Stimulated activated CD4-positive, alpha-beta T cell treated with anti-CD3 and anti-CD28 coated beads, Interleukin-1b, Interleukin-23, amount 100 ng/mL, for 1 hour (primary cell): ENCODE measurements at places on chromosomes 1 and 21.

DNA sequence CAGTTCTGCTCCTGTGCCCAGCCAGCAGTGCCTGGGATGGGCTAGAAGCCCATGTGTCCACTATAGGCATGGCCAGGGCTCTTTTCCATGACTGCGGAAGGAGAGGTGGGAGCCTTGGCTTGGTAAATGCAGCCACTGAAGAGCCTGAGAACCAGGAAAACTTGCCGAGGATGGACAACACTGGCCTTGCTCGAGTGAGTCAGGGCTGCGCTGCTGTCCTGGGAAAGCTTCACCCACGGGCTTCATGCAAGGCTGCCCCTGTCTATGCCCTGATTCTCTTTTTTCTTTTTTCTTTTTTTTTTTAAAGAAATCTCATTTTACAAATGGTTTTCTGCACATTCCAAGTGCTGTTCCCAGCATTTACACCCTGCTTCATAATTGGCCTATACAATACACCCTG lies 156.5 kb downstream of the CAMTA1 start:
- no peak for DNase-seq

- DNase-seq = no peak
These were observed 54.7 kb downstream of the UMODL1 start for GRCh38 chr21:42125571-42126544.

DNA sequence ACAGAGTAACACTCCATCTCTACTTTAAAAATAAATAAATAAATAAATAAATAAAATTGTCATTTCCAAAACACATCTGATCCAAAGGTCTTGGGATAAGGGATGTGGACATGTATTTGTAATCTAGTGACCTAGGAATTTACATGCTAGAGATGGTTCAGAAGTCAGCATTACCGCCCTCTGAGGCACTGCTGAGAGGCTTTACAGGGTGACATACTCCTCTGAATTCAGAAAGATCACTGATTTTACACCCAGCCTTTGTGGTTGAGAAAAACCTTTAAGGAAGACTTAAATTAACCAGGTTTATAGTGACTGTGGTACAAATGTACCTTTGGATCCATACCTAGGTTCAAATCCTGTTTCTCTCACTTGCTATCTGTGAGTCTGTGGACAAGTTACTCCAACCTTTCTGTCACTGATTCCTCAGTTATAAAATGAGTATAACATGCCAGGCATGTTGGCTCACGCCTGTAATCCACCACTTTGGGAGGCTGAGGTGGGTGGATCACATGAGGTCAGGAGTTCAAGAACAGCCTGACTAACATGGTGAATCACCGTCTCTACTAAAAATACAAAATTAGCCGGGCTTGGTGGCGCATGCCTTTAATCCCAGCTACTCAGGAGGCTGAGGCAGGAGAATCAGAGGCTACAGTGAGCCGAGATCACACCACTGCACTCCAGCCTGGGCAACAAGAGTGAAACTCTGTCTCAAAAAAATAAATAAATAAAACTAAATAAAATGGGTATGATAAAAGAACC lies 20.1 kb downstream of the OSBPL9 start:
- no peak for DNase-seq

GRCh38 chr21:34021726-34022125 lies 51.7 kb upstream of the MRPS6 start:
- DNase-seq = no peak

- no peak for DNase-seq
These were observed 12.5 kb downstream of the RGS8 start for GRCh38 chr1:182671750-182672486.
